SJCRH30 (cell line): ENCODE measurements at places on chromosomes 11 and 22. TPM values are rescaled to one million over a fixed set of nuclear protein-coding genes. Genes with fewer than 3 reads are reported as not detected.
A peak's percentile ranks its signal among the peaks of the same experiment; 100 is the strongest.

DNA sequence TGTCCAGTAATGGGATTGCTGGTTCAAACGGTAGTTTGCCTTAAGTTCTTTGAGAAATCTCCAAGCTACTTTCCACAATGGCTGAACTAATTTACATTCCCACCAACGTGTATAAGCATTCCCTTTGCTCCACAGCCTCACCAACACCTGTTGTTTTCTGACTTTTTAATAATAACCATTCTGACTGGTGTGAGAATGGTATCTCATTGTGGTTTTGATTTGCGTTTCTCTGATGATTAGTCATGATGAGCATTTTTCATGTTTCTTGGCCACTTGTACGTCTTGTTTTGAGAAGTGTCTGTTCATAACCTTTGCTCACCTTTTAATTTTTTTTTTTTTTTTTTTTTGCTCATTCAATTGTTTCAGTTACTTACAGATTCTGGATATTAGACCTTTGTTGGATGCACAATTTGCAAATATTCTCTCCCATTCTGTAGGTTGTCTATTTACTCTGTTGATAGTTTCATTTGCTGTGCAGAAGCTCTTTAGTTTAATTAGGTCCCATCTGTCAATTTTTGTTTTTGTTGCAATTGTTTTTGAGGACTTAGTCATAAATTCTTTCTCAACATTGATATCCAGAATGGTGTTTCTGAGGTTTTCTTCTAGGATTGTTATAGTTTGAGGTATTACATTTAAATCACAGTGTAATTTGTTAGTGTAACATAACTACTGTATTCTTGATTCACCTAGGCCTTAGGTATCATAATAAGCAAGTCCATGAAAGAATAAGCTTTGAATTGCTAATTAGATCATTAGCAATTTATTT is 33.0 kb downstream of the CCDC34 start:
- DNase-seq: peak; percentile 29

DNA sequence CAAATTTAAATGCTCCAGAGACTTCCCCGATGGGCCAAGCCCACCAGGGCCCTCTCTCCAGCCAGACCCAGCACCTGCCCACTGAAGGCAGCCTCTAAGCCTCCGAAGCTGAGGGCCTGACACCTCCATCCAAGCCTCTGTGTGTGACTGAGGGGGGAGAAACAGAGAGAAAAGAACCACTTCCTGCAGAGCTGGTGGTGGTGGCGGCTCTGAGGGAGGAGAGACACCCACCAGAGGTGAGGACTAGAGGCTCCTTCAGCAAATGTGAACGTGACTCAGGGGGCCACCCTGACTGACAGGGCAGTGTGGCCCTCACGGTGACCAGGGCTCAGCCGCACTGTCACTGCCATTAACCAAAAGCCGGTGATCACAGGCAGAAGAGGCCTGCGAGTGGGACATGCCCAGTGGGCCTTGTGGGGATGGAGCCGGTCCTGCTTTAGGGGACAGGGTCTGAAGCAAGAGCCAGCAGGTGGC is 31.0 kb upstream of the CD5 start:
- DNase-seq: no peak

- no peak for DNase-seq
Observed at GRCh38 chr11:44658506-44658850, 68.3 kb upstream of the TSPAN18 start.

DNA sequence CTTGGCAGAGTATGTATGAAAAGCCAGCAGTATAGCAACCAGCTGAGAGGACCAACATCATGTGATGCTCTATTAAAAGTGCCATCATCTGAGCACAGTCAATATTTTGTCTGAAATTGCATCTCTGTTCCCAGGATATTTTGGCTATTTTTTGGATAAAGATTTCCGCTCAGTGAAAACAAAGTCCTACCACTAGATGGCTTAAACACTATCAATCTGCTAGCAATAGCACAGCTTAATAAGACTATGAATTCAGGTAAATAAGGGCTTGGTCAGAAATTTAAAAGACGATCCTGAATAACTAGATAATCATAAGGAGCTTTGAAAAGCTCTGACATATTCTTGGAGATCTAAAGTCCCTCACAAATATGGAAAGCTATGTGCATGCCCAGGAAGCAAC is 74.4 kb downstream of the MS4A13 start:
- no peak for DNase-seq

DNA sequence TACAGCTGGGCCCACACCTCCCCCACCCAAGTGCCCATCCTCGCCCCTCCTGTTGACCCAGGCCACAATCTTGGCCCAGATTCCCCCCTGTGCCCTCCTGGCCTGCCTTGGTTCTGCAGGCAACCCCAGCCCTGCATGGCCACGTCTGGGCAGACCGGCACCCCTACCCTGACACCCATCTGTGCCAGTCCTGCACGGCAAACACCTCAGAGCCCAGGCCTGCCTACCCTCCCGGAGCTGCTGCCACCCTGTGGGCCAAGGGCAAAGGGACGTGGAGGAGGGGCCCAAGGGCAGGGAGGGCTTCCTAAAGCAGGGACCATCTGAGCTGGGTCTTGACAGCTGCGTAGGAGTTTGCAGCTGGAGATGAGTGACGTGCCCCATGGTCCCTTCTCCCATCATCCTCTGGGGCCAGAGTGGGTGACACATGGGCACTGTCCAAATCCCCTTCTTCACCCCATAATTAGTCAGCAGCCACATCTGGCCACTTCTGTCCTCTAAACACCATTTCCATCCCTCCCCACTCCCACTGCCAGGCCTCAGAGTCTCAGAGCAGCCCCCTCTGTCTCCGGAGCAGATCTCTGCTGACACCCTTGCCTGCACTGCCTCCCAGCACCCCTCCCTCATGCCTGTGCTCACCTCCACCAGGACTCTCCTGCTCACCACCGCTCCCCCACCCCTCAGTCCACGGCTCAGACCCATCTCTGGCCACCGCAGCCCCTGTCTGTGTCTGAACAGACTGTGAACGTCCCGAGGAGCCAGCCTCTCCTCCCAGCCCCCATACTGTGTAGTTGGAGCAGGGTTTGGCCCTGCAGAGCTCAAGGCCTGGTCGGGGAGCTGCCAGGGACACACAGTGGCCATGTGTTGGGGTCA is 35.6 kb upstream of the PPARA start:
- DNase-seq: peak; percentile 42

BIK gene
- 0.14 TPM in 1 of 2 replicates, not detected in the other for total RNA-seq

FGF3 gene
- not detected in 2 replicates for total RNA-seq

- no peak for DNase-seq
Observed at GRCh38 chr11:93984936-93985335, 36.2 kb upstream of the HEPHL1 start.

MS4A3 gene
- total RNA-seq: not detected in 2 replicates

ZP1 gene
- not detected in 2 replicates for total RNA-seq

GNAZ gene
- 11.2 and 11.9 TPM in 2 replicates for total RNA-seq

CRYBB1 gene
- total RNA-seq: 0.30 and 0.48 TPM in 2 replicates

OR2AG2 gene
- total RNA-seq: not detected in 2 replicates

DNA sequence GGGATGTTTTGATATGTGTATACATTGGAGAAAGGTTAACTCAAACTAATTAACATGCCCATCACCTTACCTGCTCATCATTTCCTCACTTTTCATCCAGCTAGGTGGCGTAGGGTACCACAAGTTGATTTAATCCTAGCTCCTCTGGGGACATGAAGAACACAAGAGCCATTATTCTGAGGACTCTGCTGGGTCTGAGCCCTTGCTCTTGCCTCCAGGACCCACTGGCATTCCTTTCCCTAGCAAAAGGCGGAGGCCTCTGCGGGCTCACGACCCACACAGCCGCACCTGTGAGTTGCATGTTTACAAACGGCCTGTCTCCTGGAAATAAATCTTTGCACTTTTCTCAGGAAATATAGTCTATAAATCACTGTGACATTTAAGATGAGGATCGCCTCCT is 871.9 kb downstream of the TBC1D22A start:
- no peak for DNase-seq

GRCh38 chr11:123357353-123357989 is 72.6 kb upstream of the GRAMD1B start:
- DNase-seq: no peak

- DNase-seq: no peak
Observed at GRCh38 chr11:92888696-92889095, 80.8 kb upstream of the MTNR1B start.

DNA sequence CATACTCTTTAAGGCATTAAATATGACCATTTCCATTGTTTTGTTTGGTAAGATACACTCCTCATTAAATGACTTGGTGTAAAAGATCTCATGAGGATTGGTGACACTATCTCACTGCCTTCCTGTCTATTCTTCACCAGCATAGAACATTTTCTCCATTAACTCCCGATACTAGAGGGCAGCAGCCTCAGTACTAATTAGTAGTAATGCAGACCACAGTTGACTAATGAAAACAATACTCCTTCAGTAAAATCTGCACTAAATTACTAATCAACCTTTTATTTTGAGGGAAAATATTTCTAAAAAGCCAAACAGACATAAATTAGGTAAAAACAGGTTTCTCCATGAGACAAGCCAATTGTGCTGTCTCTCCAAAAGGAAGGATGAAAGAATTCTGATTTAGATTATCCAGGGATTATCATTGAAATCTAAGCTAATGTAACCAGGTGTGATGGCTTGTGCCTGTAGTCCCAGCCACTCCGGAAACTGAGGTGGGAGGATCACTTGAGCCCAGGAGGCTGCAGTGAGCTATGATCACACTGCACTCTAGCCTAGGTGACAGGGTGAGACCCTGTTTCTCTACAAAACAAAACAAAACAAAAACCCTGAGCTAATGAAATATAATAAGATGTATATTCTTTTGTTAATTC is 9.4 kb downstream of the PGM2L1 start:
- peak; percentile 48 for DNase-seq

DNA sequence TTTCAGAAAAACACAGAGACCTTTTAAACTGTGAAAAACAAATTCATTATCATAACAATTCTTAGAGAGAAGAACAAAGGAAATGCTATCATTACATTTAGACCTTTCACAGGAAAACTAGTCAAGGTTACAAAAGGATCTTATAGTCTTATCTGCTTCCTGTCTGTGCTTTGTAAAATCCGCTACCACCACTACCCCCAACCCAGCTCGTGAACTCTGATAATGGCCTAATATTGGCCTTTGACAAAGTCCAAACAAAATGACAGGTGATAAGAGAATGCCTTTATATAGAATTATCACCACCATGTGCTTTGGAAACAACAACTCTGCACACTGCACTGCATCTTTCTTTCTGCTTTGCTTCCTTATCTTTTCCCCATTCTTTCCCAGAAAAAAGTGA is 272.5 kb downstream of the SBF2 start:
- DNase-seq: no peak

DNA sequence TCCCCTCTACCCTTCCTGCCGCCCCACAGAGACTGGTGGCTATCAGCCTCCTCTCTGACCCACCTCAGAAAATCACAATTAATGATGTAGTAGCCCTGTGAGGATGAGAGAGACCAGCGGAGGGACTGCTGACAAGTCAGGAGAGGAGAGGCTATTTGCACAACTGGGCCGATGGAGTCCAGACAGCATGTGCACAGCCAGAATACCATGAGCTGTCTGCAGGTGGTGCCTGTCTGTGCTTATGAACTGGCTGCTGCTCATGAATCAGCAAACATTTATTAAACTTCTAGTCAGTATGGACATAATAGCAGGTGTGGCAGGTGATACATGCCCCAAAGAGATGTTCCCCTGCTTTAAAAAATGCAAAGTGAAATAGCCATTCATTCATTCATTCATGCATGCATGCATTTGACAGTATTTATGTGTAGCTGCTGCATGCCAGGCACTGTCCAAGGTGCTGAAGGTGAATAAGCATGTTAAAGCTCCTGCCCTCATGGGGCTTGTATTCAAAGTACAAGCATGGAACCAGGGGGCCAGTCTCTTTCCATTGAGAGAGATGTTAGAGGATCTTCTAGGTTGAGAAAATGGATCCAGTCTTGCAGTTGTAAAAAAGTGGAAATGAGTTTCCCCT is 141.3 kb downstream of the GRIK4 start:
- DNase-seq: peak; percentile 9

DNA sequence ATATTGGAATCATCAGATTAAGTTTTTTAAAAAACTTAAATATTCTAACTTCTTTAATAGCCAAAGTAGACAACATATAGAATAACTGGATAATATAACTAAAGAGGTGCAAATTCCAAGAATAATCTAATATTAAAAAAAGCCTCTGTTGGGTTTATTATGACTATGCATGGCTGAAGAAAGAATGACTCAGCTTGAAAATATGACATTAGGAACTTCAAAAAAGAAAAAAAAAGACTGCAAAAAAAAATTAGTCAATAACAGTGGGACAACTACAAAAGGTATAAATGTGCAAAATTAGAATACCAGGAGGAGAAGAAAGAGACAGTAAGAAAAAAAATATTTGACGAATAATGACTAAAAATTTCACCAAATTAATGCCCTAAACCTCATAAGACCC is 1178.0 kb downstream of the JRKL start:
- no peak for DNase-seq
